ENCODE measurements at places on chromosomes 1 and 21. TPM values are rescaled to one million over a fixed set of nuclear protein-coding genes. Genes with fewer than 3 reads are reported as not detected.

The RPS6KA1 gene
- 58.1 TPM for total RNA-seq

The PRDM16 gene
- 21.9 TPM for total RNA-seq

The BCL2L15 gene
- 34.3 TPM for total RNA-seq

The LRRC42 gene
- total RNA-seq = 23.8 TPM

The MEAF6 gene
- 65.8 TPM for total RNA-seq

The KIAA1614 gene
- 12.3 TPM for total RNA-seq

The CELF3 gene
- total RNA-seq = not detected
